ENCODE measurements at places on chromosomes 5 and 9.

GRCh38 chr9:136928591-136928990, 15.9 kb downstream of the FBXW5 start:
- no peak for DNase-seq

GRCh38 chr9:128162215-128163026, 2.4 kb downstream of the BBLN start:
- DNase-seq = no peak

- no peak for DNase-seq
These were observed 189.5 kb downstream of the SEC61B start for GRCh38 chr9:99411479-99412115.

DNA sequence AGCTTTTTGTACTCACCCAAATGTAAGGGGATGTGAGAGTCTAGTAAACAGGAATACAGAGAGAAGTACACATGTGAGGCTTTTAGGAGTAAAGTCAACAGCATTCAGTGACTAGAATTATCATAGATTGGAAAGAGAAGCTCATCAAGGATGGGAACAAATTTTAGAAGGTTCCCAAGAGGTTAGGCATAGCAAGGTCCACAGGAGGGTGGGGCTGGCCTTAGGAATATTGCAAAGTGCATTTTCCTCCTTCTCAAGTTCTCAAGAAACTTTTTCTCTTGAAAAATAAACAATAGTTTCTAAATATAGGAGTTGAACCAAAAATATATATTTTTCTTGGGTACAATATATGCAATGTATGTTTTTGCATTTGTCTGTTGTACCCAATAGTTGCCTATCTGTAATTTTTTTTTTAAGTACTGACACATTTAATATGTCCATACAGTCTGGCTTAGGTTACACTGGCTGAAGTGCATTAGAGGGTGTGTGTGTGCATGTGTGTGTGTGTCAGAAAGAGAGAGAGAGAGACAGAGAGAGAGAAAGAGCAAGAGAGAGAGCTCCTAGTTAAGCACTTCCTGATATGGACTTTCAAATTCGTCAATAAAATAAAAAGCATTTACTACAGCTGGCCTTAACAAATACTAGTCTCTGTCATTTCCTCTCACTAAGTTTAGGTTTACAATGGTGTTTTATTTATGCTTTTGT, 62.2 kb downstream of the SNX18 start:
- DNase-seq = no peak

DNA sequence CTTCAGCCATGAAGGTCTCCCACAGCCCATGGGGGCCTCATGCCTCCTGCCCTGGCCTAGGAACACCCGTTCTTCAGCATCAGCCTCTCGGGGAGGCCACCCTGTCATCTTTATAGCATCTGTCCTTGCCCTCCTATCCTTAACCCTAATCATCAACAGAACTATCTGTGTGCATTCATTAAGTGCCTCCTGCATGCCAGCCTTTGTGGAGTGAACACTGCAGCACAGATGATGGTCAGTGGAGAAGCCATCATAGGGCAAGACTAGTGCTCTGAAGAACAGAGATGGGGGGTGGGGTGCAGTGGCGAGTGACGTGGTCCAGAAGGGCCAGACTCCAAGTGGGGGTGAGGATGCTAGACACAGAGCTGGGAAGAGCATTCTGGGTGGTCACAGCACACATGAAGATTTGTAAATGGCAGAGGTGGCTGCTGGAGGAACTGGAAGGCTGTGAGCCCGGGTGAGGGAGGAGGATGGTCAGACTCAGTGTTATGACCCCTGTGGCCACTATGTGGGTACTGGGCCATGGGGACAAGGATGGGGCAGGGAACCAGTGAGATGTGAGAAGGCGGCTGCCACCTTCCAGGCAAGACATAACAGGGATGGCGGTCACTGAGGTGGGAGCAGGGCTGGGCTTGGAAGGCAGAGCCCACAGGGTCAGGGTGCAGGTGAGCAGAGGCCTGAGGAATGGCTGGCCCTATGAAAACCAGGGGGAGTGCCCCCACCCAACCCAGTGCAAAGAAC, 3.6 kb upstream of the CARD19 start:
- no peak for DNase-seq

DNA sequence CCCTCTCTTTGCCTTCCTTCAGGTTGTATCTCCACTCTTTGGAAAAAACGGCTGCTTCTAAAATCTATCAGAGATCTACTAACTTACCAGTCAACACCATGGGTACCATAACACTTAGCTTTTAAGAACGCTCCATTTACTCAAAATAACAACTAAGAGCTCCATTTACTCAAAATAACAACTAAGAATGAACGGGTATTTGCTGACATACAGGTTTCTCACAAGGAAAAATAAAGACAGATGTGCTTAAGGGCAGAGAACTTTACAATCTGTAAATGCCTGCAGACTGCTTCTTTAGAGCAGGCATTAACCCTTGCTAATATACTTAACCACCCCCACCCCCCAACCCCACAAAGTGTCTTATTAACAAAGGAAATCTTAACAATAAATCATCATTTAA, 2.8 kb downstream of the UBAP2 start:
- DNase-seq = no peak

- DNase-seq = no peak
These were observed 66.9 kb downstream of the SYK start for GRCh38 chr9:90868555-90868954.

- DNase-seq = no peak
These were observed 576.7 kb upstream of the ZNF462 start for GRCh38 chr9:106286249-106286648.

- no peak for DNase-seq
These were observed 56.4 kb upstream of the NEURL1B start for GRCh38 chr5:172584638-172585037.

DNA sequence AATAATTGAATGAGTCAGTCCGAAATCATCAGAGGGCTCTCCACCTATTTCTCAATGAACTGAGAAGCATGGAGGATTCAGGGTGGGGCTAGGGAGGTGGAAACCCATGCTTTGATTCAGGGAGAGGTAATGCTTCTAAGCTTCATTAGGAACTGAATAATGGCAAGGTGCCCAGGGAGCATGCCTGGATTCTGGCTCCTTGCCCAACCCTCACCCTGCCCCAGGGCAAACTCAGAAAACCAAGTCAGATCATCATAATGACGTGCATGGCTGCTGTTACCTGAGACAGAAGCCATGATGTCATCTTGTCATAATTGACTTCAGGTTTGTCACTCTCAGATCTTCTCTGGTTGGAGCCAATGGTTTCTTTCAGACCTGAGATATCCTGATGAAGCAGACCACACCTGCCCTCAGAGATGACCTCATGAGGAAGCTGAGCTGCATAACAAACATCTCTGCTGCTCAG, 199.6 kb downstream of the SYK start:
- DNase-seq = no peak

DNA sequence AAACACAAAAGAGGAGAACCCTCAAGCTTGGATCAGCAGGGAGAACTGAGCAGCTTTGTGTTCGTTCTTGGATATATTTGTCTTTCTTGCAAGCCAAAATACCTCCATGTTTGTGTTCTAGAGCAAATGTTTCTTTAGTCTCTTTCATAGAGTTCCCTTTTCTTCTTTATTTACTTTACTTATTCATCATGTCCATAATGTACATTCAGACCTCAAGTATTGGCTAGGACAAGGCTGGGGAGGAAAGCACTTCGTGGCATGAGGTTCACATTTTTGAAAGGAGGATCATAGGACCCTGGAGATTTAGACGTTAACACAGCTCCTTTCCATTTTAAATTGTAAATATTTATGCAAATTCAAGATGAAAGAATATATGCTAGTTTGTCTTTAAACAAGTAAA, 590.2 kb upstream of the MEF2C start:
- no peak for DNase-seq

GRCh38 chr9:32877639-32878217, 94.4 kb downstream of the TMEM215 start:
- no peak for DNase-seq

GRCh38 chr9:91362051-91362611, 413 bp upstream of the AUH start:
- no peak for DNase-seq

GRCh38 chr5:90645024-90645610, 86.5 kb downstream of the ADGRV1 start:
- DNase-seq = no peak

DNA sequence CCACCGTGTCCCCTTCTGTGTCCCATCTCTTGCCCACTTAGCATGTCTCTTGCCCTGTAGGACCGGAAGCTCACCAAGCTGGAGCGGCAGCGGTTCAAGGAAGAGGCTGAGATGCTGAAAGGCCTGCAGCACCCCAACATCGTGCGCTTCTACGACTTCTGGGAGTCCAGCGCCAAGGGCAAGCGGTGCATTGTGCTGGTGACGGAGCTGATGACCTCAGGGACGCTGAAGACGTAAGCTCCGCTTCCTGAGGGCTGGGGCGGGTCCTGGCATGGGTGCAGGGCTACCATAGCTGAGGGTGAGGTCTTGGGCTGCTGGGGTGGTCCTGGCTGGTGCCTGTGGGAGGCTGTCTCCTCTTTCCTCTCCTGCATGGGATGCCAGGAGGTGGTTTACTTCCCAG, 45.7 kb downstream of the WNK2 start:
- DNase-seq = no peak

DNA sequence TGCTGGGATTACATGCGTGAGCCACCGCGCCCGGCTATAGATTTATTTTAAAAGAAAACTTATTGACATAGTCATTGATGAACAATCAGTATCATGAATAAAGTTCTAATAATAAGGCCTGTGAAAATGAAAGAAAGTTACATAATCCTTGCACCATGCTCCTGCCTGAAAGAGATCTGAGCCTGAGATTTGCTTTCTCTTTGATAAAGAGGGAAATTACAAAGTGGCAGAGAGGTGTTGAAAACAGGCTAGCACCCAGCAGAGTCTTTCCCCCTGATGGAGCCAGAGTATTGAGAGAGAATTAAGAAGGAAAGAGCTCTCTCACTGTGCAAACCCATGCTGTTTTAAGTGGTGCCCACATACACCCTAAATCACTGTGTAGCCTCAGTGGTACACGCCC, 37.2 kb downstream of the SLC6A7 start:
- no peak for DNase-seq

- no peak for DNase-seq
These were observed 15.5 kb downstream of the C5orf15 start for GRCh38 chr5:133952729-133953567.

DNA sequence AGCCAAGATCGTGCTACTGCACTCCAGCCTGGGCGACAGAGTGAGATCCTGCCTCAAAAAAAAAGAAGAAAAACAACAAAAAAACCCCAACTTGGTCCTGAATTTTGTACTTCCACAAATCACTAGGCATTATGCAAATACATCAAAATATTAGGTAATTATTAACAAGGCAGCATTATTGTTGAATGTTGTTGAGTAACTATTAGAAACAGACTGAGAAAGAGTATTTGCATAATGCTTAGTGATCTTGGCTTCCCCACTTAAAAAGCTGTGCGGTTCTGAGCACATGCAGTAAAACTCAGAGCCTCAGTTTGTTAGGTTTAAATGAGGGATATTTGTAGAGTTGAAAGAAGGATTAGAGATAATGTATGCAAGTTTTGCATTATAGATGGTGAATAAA, 64.2 kb downstream of the SCAMP1 start:
- no peak for DNase-seq

GRCh38 chr9:95719354-95719753, 156.1 kb upstream of the ERCC6L2 start:
- no peak for DNase-seq

DNA sequence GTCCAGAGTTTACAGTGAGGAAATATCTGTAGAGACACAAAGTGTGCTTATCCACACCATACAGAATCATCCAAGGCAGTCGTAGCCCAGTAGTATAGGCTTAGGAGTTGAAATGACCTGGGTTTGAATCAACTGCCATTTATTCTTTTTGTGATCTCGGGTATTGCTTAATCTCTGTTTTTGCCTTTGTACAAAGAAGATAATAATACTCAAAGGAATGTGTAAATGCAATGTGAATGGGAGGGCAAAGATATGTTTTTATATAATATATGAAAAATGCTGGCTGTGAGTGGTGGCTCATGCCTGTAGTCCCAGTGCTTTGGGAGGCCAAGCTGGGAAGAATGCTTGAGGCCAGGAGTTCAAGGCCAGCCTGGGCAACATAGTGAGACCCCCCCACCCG, 141.1 kb downstream of the SPATA31D1 start:
- DNase-seq = no peak

GRCh38 chr5:144583541-144584449, 413.1 kb downstream of the KCTD16 start:
- no peak for DNase-seq

- DNase-seq = no peak
These were observed at the start of gene LMX1B for GRCh38 chr9:126613651-126614050. LMX1B (plus strand) TSS chr9:126613928; CDS start chr9:126614450, 522 bp downstream.

DNA sequence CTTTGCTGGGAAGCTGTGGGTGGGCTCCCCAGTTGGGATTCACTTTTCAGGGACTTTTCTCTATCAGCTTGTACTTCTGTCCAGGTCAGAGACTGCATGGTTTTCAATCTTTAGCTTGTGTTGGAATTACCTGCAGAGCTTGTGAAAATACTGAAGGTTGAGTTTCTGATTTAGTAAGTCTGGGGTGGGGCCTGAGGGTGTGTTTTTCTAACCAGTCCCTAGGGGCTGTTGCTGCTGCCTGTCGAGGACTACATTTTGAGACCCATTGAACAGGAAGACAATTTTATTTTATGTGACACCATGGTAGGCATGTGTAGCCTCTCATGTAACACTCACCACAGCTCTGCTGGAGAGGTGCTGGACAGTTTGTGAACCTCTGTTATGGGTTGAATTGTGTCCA, 14.7 kb upstream of the MLANA start:
- no peak for DNase-seq

GRCh38 chr5:55873234-55873633, 22.1 kb downstream of the IL31RA start:
- DNase-seq = no peak

DNA sequence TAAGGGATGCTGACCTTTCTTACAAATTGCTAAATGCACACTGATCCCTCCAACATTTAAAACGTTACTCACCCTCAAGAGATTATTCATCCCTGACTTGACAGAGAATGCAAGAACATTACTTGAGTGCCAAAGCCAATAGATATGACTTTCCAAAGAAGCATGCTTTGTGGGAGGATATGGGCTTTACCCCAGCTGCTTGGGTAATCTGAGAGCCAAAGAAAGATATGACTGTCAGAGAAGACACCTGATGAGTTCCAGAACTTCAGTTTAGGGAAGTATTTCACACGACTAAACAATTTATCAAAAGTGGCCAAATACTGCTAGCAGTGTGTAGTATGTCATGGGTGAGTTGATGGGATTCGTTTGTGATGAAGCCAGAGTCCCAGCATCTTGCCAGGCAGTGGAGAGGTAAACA, 7.4 kb upstream of the SPDL1 start:
- DNase-seq = no peak

GRCh38 chr9:114105236-114105635, 6.1 kb upstream of the KIF12 start:
- DNase-seq = no peak

DNA sequence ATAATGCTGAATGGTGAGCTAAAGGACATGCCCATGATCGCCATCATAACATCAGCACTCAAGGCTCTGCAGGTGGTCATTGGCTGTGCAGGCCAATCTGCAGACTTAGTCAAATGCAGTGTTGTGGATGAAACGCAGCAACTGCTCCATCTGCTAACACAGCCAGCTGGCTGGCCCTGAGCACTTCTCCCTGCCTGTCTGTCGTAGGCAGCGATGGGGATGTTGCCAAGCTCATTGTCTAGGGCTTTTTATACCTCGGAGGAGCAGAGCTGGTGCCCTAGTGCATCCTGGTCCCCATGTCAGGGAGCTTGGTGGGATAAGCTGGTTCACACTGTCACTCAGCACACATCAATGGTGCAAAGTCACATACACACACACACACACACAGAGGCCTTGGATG, 189.4 kb downstream of the TENT4A start:
- DNase-seq = no peak

- DNase-seq = no peak
These were observed 10.8 kb downstream of the TNFSF8 start for GRCh38 chr9:114919611-114920010.
